ENCODE measurements at places on chromosomes 2 and 18.

DNA sequence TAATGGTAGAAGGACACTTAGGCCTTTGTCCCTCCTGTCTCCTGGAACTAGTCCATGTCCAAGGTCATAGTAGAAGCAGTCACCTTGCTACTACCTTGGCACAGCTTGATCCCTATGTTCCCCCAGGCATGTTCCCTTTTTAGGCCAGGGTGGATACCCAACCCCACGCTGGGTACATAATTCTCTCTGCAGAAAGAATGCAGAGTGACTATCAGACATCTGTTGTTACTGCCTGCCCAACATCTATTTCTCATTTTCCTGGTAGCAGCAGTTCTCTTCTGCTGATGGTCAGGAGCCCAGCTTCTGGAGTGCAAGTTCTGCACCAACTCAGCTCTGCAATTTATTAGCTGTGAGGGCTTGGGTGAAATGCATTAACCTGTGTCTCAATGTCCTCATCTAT, 4.4 kb upstream of the METTL21A start:
- DNase-seq: no peak

DNA sequence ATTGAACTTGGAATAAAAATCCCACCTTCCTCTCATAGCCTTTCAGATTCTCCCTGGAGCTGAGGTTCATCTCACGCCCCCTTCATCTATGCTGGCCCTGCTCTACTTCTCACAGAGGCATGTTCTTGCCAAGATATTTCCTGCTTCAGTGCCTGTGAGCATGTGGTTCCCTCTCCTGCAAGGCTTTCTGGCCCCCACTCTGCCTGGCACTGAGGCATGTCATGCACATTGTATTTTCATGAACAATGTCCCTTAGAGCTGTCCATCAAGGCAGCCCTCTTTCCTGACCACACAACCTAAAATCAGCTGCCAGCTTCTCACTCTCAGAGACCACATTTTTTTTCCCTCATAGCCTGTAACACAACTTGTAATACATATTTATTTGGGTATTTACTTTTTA, 18.0 kb upstream of the HK2 start:
- no peak for DNase-seq

DNA sequence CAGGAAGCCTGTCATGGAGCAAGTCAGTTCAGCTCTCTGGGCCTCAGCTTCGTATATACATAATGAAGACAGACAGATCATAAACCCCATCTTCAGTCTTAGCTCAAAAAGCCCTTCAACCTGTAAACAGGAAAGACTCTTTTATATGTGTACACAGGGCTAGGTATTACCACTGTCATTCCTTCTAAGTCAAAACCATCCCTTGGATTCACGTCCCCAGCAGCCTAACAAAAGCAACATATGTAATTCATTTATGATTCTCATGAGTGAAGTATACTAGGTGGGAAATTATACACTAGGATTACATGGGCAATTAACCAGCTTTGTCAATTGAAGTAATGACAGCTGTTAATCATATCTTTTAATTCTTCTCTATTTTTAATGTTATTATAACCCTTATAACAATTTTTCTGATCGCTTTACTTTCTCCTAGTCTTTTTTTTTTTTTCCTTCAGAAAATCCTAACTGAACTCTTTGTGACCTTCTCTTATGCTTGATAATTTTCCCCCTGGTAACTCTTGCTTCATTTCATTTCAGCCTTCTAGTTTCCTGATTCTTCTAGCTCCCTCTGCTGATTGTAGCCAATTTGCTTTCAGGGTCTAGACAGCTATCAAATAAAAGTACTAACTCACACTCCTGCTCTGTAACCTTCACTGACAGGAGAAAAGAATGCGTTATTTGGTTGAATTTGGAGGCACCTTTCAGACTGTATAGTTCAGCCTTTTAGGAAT, 99.7 kb downstream of the RBM43 start:
- no peak for DNase-seq

DNA sequence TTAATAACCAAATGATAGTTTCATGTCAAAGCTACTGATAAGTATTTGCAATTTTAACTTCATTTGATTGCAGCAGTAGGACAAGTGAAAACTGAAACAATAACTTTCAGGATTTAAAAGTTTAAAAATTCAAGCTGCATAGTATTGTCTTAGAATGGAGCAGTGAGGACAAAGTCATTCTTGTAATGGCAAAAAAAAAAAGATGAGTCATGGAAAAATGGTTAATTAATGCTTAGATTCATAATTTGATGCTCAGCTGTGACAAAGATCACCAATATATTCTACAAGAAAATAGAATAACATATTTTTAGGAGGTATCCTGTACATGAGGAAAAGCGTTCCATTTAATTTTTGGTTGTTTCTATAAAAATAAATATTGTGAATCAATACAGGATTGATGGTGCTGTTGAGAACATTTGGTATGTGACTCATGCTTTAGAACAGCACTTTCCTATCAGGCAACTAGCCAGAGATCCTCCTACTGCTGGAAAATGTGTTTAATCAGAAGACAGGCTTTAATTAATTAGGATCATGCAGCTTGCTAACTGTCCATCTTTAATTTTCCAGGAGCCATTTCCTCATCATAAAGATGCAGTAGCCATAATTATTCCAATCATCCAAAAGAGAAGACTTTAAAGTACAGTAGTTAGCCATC, 239.0 kb upstream of the MMADHC start:
- DNase-seq: no peak

DNA sequence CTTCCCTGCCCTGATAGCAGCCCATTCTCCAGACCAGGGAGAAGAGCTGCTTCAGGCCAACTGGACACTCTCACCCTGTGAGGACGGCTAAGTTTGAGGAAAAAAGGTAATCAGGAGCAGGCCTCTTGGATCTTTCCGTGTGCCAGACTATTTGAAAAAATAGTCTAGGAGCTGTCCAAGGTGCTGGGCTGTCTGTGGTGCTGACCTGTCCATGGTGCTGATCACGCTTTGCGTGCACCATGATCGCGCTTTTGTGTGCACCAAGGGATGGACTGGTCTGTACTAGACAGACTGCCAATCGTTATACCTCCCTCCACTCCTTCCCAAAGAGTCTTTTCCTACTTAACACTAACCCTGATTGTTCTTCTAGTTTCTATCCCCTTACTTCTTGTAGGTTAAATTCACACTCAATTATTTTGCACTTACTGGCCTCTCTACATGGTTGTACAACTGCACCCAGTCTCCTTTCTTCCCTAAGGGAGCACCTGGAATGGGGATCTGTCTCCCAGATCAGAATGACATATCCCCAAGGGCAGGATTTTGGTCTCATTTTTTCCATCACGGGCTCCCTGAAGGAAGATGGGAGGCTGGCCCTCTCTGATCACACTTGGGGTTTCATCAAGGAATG, 295.4 kb downstream of the CELF4 start:
- peak; percentile 16 for DNase-seq

GRCh38 chr18:54169431-54170403, 54.8 kb downstream of the MBD2 start:
- no peak for DNase-seq

DNA sequence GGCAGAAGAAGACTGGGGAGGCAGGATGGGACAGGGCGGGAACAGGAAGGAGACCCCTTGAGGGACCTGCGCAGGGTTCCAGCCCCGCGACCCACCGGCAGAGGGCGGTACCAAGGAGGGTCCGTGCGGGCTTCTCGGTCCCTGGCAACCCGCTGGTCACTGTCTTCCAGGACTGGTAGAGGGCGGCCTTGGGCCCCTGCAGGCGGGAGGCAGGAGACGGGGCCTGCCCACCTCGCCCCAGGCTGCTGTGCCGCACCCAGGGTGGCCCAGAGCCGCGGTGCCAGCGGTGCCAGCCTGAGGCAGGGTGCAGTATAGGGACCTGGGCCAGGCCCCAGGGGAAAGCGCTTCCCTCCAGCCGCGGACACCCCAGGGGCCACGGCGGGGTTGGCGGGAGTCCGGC, 34.5 kb downstream of the NEURL3 start:
- peak; percentile 47 for DNase-seq

DNA sequence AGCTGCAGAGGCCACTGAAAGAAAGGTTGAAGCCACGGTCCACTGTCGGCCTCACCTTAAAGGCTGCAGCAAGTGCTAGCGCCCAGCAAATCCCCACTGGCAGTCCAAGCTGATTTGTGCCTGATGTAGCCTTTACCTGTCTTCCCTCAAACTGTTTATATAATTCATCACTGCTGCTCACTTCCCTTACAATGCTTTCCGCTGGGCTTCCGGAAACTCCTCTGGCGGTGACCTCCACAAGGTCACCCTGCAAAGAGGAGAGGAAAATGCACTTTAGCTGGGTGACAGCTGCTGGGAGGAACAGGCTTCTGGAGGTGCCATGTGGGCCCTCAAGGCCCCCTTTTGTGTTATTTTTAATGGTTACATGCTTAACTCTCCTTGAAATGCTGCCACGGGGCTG, 126.2 kb downstream of the CMPK2 start:
- no peak for DNase-seq

- peak; percentile 20 for DNase-seq
Measured at GRCh38 chr2:65436169-65436823, 3.9 kb upstream of the SPRED2 start.

GRCh38 chr2:136572335-136572734, 193.0 kb upstream of the THSD7B start:
- no peak for DNase-seq

GRCh38 chr2:46171996-46172546, 125.1 kb upstream of the EPAS1 start:
- no peak for DNase-seq

- DNase-seq: peak; percentile 91
Measured at GRCh38 chr2:230908595-230909191, 16.3 kb downstream of the GPR55 start.

GRCh38 chr18:53056064-53056463, 716.1 kb downstream of the DCC start:
- DNase-seq: no peak

DNA sequence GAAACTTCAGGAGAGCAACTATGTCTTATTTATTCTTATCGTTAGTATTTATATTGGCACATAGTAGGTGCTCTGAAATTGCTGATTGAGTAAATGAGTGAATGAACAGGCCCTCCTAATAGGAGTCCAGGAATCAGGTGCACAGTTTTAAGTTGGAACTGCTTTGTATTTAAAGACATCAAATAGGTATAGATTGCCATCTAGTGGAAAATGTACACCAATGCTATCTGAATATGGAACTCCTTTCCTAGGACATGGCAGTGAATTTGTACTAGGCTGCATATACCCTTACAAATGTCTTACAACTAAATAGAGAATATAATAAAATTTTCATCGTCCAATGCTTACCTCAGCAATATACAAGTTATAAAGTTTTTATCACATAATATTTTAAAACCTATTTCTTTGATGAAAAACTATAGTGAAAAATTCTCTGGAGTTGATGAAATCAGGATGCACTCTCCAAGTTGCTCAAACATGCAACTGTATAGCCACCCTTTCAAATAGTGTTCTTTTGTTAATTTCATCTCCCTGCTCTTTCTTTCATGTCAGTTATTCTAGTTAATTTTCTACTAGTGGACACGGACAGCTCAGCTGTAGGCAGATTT, 318.9 kb upstream of the SYT4 start:
- DNase-seq: peak; percentile 13

DNA sequence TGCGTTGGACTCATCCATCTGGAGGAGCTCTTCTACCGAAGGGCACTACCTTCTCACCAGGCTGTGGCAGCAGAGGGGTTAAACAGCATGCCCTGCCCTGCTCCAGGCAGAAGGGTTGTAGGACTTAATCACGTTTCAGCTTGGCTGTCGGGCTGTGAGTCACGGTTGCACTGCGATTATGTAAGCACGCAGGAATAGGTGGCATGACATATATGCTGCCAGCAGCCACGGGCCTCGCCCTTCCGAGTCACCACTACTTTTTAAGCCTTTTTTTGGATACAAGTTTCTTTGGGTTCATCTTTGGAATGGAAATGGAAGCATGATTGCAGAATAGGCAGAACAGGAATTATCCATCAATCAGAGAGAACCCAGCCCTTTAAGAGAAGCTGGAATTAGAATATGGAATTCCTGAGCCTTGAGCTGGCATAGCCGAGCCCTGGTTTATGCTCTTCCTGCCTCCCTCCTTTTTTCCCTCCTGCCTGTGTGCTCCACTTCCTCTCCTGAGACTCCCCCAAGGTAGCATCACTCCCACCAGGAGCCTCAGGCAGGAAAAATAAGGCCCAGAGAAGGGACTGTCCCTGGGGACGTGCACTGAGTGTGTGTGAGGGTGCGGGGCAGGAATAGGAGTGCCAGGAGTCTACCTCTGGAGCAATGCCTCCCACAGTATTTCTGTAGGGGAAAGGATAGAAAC, 86.8 kb downstream of the SEMA4F start:
- DNase-seq: no peak

DNA sequence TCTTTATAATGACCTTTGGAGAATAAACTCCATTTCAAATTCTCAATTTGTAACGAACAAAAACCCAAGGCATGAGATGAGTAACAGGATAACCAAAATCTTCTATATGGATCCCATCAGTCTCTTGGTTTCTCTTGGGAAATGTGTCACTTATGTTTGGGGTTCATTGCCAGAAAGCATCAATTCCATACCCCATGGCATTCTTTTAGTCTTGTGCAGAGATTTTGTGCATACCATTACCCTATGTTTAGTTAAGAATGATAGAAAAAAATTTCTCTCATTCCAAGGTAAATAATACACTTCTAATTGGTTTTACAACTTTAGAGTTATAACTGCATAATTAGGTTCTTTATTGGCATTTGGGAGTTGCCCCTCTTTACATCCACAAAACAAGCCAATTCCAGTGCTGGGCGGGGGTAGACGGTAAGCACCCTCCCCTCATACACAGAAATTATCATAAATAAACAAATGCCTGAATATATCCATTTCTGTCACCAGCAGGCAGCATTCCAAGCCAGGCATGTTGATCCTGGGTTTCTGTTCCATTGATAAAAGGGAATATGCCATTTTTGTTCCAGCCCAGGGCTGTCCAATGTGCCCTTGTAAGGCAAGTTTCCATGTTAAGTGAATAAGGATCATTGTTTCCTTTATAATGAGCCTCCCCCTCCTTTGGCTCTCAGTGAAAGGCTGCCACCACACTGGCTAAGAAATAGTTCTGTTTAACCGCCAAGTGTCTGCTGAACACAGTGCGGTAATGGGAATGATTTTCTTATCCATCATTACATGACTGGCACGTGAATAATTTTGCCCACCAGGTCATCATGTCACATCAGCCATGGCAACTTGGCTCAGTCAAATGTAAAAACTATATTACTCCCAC, 680.1 kb upstream of the ZEB2 start:
- DNase-seq: no peak

Data from activated CD4-positive, alpha-beta T cell treated with anti-CD3 and anti-CD28 coated beads, Interleukin-2, amount 50 U/mL, for 16 hours (primary cell).